ENCODE measurements at places on chromosomes 3 and 15.

GRCh38 chr3:32963871-32964270 is 12.4 kb downstream of the CCR4 start:
- no peak for DNase-seq

DNA sequence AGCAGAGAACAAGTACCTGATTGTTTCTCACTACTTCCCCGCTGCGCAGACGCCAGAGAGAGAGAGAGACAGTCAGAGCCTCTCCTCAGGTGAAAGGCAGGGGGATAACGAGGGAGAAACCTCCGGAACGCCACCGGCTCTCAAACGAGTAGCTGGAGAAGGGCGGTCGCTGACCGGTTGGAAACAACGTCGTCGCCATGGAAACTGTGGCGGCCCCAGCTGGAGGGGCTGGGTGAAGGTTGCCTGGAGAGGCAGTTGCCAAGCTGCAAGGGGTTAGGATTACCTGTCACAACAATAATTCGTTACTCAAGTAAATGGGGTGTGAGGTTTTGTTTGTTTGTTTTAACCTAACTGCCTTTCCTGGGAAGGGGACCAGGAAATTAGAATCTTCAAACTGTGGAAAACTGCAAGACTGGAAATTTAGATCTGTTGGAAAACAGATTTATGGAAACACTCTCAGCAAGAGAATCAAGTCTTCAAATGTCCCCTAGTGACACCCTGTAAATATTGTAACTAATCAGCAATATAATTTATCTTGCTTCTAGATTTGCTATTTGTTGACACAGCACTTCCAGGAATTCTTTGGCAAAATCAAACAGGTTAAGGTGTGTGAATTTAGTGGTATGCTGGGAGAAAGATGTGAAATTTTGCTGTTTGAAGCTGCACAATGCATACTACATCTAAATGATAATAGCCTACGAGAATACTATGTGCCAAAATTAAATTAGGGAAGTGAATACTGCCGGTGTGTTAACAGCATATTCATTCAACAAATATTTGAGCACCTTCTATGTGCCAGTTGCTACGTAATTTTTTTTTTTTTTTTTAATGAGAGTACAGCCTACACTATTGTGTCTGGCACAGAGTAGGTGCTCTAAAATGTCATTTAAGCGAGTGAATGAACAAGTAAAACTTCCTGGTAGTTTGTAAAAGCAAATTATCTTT is at the start of gene DNAH12:
TSS of gene DNAH12 (minus strand) at position 164 of the 945 bp plus-strand sequence. CDS start 1,474 bp downstream, outside the sequence.
- DNase-seq, result peak; percentile 49

- DNase-seq, result no peak
Measured at GRCh38 chr3:196652961-196653795, 13.7 kb downstream of the NRROS start.

- no peak for DNase-seq
Measured at GRCh38 chr3:186933816-186934215, 3.5 kb downstream of the ST6GAL1 start.

DNA sequence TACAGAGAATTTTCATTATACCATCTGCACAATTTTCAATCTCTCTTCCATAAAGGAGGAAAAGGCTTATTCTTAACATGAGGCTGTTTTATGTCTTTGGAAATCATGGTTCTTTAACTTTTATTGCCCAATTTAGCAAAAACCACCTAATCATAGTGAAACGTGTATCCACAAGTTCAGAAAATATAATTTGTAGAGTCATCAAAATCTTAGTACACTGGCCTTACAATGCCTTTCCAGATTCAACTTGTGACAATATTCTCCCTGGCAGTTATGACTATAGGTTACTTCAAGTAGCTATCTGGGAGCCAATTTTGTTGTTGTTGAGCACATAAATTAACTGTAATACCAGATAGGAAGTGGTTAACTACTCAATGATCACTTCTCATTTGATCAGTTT is 10.9 kb downstream of the BNIP2 start:
- no peak for DNase-seq

- DNase-seq, result no peak
Measured at GRCh38 chr3:157201648-157202278, 41.8 kb upstream of the CCNL1 start.

GRCh38 chr3:111936967-111937366 is 41.9 kb upstream of the ABHD10 start:
- DNase-seq, result no peak

DNA sequence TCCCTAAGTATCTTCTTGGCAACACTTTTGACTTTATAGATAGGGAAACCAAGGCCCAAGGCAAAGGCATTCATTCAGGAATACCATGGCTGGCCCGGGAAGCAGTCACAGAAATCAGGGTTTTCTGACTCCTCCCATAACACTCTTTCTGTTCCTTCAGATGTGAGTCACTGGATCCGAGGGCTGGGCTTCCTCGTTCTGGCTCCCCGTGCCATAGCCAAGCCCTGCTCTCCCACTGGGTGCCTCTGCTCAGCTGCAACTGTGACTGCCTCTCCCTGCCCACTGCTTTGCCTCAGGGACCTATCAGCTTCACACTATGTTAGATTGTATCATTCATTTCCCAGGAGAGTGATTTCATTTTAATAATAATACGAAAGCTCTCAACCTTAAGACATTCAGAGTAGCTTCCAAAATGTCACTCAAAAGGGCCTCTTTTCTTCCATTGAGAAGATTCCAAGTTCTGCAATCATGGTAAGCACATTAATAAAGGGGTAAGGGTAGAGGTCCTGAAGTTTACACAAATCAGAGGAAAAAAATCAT is 50.2 kb downstream of the GABRB3 start:
- no peak for DNase-seq

- no peak for DNase-seq
Measured at GRCh38 chr3:95474338-95474737, 1340.1 kb upstream of the EPHA6 start.

DNA sequence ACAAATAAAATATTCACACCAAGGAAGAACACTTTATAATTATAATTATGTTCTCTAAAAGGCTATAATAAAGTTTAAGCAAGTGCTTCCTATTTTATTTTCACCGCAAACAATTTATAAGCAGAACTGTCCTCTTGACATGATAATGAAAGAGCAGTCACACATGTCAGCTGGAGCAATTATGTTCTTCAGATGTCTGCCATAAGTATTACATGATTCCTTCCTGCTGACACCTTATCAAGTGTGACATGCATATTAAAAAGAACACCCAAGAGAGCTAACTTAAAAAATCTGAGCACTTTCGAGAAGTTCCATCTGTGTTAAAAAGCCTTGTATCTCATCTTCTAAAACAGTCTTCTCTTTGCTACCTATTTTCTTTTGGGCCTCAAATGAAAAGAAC is 249.5 kb downstream of the SQOR start:
- DNase-seq, result no peak

DNA sequence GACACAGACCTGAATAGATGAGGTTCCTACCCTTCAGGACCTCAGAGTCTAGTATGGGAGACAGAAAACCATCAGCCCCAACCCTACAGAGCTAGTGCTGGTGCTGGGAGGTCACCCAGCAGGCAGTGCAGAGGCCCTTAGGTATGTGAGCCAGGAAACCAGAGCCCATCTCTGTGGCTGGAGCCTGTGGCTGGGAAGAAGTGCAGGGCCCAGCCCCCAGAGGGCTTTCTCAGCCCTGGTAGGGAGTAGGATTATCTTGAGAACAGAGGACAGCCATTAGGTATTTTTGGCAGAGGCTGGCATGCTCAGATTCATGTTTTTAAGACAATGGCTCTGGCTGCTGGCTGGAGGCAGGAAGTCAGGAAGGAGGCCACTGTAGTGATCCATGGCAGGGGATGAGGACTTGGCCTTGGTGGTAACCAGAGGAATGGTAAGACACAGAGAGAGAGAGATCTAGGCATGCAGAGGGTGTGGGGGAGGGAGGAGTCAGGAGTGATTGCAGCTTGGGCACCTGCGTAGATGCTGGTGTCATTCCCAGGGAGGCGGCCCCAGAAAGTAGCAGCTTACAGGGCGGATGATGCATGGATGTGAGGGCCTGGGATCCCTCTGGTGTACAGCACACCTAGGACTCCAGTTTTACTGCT is 220.9 kb upstream of the EIF1B start:
- no peak for DNase-seq

- DNase-seq, result no peak
Measured at GRCh38 chr3:105963161-105963560, 94.3 kb upstream of the CBLB start.

DNA sequence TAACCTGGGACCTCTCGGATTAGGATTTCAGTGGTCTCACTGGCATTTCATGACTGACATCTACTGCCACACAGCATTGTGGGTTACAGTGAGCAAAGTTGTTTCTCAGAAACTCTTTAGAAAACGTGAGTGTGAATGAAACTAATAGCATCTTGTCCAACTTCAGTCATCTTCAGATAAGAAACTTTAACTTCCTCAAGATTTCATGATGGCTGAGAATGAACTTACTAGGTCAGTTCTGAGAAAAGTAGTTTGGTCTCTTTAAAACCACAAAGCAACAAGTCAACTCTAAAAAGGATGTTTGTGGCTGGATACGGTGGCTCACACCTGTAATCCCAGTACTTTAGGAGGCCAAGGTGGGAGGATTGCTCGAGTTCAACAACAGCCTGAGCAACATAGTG is 14.2 kb upstream of the HOMER2 start:
- DNase-seq, result no peak

GRCh38 chr3:172511783-172512762 is 11.2 kb downstream of the TNFSF10 start:
- DNase-seq, result peak; percentile 79

DNA sequence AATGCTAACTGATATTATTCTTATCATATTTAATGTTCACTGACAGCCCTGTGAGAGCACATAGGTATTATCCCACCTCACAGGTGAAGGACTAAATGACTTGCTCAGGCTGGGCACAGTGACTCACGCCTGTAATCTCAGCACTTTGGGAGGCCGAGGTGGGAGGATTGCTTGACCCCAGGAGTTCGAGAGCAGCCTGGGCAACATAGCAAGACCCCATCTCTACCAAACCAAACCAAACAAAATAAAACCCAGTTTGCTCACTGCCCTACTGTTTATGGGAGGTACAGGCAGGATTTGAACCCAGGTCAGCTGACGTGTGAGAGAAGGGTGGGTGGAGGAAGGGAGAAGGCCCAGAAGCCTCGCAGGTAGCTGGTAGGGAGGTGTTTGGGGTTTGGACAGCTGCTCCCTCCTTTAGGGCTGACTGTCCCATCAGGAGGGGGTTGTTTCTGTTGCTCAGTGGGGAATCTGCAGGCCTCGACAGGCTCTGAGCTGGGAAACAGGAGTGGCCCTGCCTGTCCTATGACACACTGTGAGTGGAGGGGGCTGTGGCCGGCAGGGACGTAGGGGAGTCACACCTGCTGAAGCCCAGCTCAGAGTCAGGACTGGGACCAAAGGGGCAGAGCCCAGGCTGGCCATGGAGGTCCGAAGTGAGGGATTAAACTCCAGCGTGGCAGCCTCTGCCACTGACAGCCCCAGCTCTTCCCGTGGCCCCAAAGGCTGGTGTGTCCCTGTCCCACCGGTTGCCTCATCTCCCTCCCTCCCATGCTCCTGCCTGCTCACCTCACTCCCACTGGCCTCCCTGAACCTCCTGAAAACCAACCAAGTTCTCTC is 25.3 kb downstream of the BHLHE40 start:
- DNase-seq, result no peak

DNA sequence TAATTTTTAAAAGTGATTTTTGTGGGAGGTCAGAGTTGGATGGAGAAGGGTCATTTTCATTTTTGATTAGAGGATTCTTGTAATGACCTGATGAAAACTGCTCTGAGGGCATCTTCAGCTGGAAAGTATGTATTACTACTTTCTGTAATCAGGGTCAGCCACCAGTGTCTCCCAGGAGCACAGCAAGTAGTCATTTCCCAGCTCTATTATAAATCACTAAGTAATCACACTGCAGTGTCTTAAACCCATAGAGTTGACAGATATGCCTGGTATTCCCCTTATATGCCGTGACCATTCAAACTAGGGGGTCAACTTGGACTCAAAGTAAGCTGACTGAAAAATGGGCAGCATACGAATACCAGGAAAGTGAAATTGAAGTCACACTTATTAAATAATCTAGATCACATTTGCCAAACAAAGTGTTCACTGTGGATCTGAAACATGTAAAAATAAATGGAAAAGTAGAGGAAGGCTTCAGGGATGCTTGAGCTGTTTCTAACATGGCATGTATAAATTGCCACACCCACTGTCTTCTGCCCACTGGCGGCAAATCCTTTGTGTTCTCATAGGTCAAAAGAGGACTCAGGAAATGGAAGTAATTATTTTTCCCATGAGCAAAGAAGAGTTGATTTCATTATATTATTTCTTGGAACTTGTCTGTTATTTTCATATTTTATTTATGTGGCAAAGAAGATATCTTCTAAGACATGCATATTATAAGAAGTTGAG is 105.7 kb downstream of the MBNL1 start:
- DNase-seq, result no peak

DNA sequence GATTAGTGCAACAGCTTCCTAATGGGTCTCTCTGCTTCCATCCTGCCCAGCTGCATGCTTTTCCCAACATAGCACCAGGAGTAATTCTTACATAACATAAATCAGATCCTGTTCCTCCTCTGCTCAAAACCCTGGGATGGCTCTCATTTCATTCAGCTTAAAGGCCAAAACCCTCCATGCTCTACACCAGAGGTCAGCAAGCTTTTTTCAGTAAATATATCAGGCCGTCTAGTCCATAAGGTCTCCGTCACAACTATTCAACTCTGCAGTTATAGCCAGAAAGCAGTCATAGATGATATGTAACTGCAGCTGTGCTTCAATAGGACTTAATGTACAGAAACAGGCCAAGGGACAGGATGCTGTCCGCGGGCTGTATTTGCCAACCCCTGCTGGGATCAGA is 202.8 kb upstream of the UBE2E2 start:
- DNase-seq, result no peak

DNA sequence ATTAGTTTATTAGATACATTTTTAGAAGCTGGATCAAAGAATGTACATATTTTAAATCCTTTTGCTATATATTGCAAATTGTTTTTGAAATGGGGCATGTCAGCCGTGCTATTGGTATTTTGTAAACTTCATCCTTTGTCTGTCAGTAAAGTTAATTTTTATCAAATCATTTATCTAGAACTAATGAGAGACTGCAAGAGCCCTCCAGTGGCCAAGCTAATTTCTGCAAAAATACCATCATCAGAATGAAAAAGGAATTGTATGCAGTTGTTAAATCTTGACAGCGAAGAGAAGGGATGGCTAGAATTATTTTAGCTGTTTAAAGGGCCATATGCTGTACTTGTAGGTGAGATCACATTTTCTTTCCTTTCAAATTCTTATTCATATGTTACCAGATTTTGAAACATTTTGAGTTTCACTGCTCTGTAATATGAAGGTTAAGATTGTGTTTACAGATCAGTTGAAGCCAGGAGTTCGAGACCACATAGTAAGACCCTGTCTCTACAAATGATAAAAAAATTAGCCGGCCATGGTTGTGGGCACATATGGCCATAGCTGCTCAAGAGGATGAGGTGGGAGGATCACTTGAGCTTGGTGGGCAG is 8.1 kb upstream of the CLDN11 start:
- no peak for DNase-seq

All from stimulated activated naive CD8-positive, alpha-beta T cell treated with anti-CD3 and anti-CD28 coated beads, Interleukin-15, Interleukin-2, amounts not matched to agents 100 U/mL and 50 U/mL, for 24 hours (primary cell).